8988T (cell line): ENCODE measurements at places on chromosomes 11 and 22.

GRCh38 chr11:75195167-75195962 is 44.5 kb downstream of the SLCO2B1 start:
- no peak for DNase-seq

DNA sequence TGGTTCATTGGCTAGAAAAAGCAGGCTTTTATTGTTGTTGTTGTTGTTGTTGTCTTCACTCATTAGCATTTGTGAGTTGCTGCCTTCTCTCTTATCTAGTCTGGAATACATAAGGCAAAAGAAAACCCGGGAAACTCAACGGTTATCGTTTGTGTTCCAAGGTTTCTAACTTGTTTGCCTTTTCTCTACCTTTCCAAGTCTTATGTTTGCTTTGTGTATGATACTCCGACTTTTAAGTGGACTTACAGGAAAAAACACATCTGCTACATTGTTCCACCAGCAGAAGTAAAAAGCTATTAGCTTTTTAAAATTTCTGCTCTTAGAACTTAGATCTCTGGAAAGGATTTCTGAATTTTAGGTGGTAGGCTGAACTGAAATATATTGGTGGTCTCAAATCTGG is 27.0 kb upstream of the HIKESHI start:
- DNase-seq = no peak

DNA sequence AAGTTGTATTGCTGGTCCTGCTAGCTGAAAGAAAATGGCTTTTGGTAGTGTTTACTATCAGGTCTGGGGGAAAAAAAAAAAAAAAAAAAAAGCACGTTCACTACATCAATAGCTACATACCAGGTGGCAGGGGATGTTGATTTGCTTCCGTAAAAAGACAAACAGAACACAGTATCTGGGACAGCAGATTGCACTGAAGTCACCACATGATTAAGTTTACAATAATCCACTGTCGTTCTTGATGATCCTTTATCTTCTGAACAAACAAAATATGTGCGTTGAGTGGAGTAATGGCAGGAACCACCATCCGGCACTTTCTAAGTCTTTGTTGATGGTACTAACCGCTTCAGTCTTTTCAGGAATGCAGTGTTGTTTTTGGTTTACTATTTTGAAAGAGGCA is 48.7 kb downstream of the DDX6 start:
- DNase-seq = no peak

DNA sequence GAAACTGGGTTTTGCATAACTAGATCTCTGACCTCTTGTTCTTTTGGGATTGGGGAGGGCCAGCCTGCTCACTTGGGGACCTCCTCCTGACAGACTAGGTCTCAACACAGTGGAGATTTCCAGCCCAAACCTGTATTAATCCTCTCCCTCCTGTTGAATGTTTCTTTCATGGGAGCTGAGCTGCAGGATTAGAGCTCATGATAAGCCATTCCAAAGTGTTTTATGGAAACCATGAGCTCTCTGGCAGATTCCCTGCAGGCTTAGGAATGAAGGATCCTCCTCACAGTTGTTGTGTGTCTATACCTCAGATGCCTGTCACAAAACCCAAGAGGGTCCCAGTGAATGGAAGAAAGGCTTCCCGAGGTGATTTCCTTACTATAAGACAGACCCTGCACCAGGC is 248.4 kb upstream of the B3GAT1 start:
- no peak for DNase-seq

GRCh38 chr22:20430720-20431510 is 6.7 kb downstream of the SCARF2 start:
- DNase-seq = peak; percentile 99

GRCh38 chr22:38193580-38193979 is 8.2 kb upstream of the MAFF start:
- DNase-seq = no peak

DNA sequence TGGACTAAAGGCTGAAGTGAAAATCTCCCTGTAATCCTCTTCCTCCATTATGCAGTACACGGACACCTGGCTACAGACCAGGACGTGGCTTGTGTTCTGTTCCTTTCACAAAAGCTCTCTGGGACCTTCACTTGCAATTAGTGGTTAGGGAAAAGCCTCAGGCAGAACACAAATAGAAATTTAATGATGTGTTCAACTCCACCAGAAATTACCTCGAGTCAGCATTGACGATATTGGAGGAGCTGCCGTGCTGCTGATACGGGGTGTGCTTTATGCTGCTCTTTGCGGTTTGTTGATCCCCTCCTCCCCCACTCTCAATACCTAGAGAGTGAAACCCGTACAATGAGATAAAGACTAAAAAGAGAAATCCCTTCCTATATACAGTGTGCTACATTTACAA is 48.9 kb downstream of the POLD3 start:
- no peak for DNase-seq

GRCh38 chr11:67163006-67163405 is 43.9 kb downstream of the KDM2A start:
- no peak for DNase-seq

- no peak for DNase-seq
Observed at GRCh38 chr11:62482753-62483152, 63.9 kb downstream of the AHNAK start.

GRCh38 chr11:1879342-1879940 is 12.3 kb downstream of the PRR33 start:
- no peak for DNase-seq

DNA sequence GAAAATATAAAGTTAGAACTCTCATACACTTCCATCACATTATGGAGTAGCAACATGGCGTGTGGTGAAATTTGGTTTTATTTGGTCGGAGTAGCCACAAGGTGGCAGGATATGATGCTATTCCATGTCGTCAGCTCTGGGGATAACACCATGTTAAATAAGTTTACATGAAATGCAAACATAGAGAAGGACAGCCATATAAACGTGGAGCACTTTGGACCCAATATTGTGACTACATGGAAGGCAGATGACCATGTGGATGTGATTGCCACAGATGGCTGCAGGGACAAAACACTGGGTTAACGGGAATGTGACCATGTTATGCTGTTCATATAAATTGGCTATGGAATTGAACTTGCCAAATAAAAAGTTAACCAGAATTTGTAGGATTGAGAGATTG is 21.0 kb downstream of the OR5M11 start:
- no peak for DNase-seq

GRCh38 chr22:26443901-26444690 is 15.0 kb downstream of the ASPHD2 start:
- DNase-seq = no peak

DNA sequence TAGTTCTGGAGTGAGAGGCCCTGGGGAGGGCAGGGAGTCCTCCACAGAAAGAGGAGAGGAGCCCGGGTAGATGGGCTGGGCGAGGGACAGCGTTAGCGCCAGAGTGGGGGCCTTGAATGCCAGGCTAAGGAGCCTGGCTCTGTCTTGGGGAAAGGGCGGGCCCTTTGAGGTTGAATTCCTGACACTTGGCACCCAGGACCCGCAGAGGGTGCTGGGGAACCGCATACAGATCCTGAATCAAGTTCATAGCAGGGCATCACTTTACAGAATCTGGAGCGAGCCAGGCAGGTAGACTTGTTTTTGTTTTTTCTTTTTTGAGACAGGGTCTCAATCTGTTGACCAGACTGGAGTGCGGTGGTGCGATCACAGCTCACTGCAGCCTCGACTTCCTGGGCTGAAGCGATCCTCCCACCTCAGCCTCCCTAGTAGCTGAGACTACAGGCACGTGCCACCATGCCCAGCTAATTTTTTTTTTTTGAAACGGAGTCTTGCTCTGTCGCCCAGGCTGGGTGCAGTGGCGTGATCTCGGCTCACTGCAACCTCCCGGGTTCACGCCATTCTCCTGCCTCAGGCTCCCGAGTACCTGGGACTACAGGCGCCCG is 6.1 kb downstream of the CARNS1 start:
- DNase-seq = no peak

- no peak for DNase-seq
Observed at GRCh38 chr11:60164550-60165075, 18.3 kb downstream of the MS4A6A start.

- DNase-seq = no peak
Observed at GRCh38 chr11:42524534-42525227, 787.1 kb upstream of the API5 start.

DNA sequence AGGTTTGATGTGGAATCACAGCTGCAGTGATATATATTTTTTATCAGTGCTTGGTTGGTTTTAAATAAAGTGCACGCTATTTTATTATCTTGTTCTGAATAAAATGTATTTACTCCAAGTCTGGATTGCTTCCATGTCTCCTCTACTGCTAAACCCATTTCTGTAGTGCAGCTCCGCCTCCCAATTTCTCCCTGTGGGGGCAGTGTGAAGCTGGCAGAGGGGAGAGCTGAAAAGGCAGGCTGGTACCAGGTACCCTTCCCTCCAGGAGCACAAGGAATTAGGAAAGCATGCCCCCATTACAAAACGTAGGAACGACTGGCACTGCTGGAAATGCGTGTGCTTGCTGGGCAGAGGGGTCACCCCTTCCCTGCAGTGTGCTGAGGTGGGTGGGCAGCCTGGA is 934 bp upstream of the TMEM132A start:
- DNase-seq = peak; percentile 85

GRCh38 chr22:40410731-40411505 is 40.5 kb downstream of the SGSM3 start:
- no peak for DNase-seq

GRCh38 chr22:21726650-21727049 is 8.9 kb downstream of the YPEL1 start:
- DNase-seq = peak; percentile 47

GRCh38 chr11:85423316-85423715 is 203.8 kb downstream of the DLG2 start:
- DNase-seq = no peak

DNA sequence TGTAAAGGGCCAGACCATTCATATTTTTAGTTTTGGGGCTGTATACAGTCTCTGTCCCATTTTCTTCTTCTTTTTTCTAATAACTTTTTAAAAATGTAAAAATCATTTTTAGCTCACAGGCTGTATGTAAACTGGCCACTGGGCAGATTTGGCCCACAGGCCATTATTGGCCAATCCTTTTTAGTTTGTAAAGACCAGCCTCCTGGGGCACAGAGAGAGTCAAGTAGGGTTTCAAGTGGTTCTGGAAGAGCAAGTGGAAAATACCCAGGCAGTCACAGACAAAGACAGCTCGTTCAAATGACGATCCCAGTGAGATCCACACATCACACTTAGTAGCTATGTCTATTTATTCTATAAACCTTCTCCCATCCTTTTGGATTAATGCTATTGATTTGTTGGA is 150.2 kb upstream of the ARHGAP20 start:
- no peak for DNase-seq

GRCh38 chr11:1372660-1373059 is 17.1 kb upstream of the BRSK2 start:
- no peak for DNase-seq

GRCh38 chr11:117828611-117829368 is 4.2 kb upstream of the FXYD2 start:
- peak; percentile 68 for DNase-seq

GRCh38 chr22:48896766-48897644 is 930.7 kb downstream of the BRD1 start:
- DNase-seq = no peak

DNA sequence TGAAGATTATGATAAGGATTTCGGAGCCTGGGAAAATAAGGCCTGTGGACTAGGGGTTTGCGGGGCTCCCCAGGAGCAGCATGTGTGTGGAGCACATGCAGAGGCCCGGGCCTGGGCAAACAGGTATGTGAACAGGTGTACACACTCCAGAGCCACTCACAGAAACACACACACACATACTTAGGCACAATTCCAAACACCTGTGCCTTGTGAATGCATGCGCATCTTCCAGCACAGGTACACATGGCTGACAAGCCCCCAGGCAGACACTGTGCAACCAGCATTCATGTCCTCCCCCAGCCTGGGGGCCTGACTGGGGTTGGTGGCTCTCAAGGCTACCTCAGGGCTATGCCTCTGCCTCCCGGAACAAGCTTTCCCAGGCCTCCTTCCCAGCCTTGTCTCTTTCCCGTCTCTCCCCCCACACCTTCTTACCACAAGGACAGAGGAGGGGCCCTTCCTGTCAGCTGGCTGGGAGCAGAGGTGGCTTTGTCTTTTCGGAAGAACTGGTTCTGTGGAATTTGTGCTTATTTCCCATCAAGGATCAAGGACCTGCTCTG is 2.6 kb upstream of the P2RY6 start:
- DNase-seq = no peak

DNA sequence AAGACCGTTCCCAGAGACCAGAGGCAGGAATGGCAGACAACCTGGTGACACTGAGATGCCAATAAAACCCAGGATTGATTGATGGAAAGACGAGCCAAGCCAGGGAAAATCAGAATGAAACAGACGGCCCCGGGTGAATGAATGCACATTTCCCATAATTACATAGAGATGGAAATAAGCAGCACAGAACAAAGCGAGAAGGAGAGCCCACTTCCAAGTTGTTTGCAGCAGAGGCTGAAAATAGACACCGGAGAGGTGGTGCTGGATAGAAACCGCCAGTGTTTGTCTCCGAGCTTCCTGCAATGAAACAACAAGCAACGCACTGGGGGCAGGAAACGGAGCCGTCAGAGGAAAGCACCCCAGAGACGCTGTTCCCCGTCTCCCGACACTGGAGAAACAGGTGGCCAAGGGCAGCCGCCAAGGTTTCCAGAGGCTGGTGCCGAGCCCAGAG is 406.8 kb downstream of the SHANK2 start:
- DNase-seq = no peak

- DNase-seq = no peak
Observed at GRCh38 chr11:123580137-123580536, 74.3 kb downstream of the SCN3B start.

GRCh38 chr22:32536352-32536751 is 61.7 kb downstream of the FBXO7 start:
- no peak for DNase-seq

GRCh38 chr22:29854432-29854831 is 16.4 kb upstream of the ASCC2 start:
- DNase-seq = no peak

DNA sequence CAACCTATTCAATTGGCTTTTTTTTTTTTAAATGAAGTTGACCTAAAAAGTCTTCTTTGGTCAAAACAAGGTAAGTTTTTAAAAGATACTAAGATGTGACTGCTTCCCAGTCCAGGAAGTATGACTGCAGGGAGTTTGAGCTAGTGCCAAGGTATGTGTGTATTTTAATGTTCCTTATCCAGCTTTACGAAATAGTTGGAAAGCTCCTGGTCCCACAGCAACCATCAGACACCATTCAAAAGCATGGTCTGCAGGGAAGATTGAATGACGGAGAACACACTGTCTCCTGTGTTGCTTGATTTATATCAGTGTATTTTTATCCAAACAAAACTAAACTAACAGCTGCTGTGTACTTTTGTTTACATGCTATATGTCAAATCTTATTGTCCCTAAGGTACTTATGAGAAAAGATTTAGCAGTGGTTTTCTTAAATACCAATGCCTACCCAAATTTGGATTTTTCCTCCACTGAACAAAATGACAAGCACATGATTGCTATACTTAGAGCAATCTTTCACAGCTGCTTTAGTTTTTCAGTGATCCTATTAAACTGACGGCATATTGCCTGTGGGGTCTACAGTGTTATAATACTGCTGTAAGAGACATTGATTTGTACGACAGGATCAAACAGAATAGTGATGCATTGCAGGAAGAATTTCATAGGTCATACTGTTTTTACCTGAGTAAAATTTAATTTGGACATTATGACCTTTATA is 122.9 kb downstream of the DCDC1 start:
- DNase-seq = no peak
